ENCODE measurements at places on chromosomes 7 and 10.
A peak's percentile ranks its signal among the peaks of the same experiment; 100 is the strongest.

DNA sequence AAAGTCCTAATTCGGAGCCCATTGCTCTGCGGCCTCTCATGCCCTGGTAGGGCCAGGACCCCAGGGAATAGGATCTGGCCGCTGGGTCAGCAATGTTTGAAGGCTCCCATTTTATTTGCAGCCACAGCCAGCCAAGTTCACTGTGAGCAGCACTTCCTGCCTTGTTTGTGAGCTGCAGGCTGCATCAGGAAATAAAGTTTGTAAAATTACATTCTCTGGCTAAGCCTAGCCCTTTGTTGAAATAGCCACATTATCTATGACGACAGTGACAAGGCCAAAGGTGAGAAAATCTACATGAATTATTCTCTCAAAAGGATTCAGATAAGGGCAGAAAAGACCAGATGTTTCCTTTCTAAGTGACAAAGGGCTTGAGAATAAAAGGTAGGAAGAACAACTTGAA is 23.7 kb upstream of the ITGB1 start:
- DNase-seq: peak; percentile 94

- DNase-seq: peak; percentile 57
These were observed 50.4 kb downstream of the CPEB3 start for GRCh38 chr10:92240289-92241157.

GRCh38 chr10:377228-377627 is 242.0 kb downstream of the ZMYND11 start:
- DNase-seq: no peak

DNA sequence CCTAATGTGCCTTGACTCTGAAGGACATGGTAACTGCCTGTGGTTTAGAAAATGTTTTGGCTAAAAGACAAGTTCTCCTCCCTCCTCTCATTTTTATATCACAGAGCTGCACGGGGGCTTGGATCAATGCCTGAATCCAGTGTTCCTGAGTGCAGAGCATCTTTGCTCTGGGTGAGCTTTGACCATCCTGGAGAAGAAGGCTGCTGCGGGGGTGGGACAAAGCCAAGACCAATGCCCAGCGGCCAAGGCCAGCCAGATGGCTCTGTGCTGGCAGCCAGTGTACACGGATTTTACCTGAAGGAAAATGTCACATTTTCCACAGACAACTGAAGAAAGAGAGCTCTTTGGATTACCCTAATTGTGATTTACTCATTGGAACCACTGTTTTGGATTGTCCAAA is 102.0 kb upstream of the TARP start:
- no peak for DNase-seq

DNA sequence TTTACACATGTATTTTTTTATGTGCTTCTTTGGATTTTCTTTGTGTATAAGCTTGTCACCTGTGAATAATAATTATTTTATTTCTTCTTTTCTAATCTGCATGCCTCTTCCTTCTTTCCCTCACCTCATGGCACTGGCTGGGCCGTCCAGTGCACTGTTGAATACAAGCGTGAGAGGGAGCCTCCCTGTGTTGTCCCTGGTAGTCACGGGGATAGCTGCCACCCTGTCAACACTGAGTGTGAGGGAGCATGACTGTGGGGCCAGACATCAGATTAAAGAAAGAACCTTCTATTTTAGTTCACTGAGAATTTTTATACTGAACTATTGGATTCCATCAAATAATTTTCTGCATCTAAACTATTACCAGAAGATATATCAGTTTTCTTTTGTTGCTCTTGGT is 187.9 kb downstream of the CDC14C start:
- DNase-seq: no peak

DNA sequence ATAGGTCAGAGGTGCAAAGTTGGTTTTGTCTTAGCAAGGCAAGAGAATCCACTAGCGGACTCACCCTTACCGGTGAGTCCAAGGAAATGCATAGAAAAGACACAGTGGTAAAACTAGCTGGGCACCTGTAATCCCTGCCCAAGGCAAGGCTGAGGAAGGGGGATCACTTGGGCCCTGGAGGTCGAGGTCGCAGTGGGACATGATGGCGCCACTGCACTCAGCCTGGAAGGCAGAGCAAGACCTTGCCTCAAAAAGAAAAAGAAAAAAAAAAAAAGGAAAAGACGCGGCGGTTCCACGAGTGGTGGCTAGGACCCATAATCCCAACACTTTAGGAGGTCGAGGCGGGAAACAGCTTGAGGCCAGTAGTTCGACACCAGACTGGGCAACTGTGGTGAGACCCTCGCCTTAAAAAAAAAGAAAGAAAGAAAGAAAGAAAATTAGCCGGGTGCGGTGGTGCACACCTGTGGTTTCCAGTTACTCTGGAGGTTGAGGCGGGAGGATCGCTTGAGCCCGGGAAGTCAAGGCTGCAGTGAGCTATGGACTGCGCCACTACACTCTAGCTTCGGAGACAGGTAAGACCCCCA is 820 bp upstream of the OTUD1 start:
- no peak for DNase-seq

DNA sequence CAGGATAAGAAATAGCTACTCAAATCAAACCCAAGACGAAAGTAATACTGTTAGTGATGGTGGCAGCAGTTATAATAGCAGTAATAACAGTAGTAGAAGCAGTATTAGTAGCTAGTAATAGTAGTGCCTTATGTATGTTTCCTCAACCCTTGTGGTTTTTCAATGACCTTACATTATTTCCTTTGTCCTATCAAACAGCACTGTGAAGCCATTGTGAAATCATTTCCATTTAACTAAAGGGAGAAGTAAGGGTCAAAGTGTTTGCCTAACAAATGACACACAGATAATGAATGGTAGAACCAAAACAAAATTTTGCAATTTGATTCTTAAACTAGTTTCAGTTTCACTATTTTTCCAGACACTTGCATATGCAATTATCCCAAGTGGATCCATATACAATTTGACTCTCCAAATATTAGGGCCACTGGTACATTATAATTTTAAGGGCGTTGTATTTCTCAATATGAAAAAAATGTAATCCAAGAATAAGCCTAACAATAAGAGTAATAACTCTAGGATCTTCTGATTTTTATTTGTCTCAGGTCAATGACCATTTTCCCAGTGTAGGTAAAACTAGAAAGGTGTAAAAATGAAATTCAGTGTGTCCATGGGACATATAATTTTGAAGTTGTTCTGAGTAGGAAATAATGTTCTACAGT is 33.7 kb upstream of the TMEM26 start:
- DNase-seq: no peak

DNA sequence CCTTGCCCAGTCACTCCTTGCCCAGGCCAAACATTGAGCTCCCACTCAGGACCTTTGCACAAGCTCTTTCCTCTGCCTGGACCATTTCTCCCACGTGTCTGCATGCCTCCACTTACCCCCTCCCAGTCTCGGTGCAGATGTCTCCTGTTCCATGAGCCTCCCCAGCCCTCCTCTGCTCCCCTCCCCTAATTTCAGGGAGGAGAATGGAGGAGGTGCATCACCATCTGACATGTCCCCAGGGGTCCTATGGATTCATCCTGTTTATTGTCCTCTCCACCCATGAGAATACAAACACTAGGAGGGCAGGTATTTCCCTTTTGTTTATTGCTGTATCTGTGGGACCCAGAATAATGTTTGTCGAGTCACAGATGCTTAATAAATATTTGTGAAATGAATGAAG is 8.6 kb upstream of the GRID2IP start:
- no peak for DNase-seq

- DNase-seq: no peak
These were observed at the start of gene SMARCD3 for GRCh38 chr7:151248346-151249033. Gene SMARCD3, minus strand, starts transcription at chr7:151248694. Its CDS starts 132 bp downstream, at chr7:151248562.

GRCh38 chr7:30200591-30200990 is 65.8 kb downstream of the MTURN start:
- DNase-seq: no peak

DNA sequence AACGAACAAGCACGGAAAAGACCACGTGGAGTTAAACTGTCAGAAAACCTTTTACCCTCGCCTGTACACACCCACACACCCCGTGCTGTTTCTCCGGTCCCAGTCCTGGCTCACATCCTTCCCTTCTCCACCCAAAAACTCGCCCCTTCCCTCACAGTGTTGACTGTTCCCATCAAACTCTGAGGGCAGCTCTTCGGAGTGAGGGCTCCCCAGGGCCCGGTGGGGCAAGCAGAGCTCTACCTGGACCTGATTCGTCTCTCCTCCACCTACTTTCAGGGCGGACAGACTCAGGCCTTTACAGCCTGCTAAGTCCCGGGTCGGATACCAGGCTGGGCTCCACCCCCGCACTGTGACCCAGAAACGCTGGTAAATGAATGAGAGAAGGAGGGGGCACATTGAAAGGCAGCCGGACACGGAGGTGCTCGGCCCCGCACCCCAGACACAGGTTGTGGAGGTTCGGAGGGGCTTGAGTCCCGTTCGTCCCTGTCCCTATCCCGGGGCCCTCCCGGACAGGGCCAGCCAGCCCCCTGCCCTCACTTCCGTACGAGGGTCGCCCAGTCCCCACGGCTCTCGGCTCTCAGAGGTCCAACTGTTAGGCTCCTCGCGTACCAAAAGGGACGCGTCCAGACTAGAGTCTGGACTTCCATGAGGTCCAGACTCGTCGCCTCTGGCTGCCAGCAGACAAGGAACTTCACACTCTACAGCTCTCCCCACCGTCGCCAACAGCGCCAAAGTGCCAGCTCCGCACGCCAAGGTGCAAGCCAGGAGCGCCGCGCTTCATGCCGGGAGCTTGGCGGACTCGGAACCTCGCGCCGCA is 31.7 kb upstream of the ASL start:
- DNase-seq: peak; percentile 20

DNA sequence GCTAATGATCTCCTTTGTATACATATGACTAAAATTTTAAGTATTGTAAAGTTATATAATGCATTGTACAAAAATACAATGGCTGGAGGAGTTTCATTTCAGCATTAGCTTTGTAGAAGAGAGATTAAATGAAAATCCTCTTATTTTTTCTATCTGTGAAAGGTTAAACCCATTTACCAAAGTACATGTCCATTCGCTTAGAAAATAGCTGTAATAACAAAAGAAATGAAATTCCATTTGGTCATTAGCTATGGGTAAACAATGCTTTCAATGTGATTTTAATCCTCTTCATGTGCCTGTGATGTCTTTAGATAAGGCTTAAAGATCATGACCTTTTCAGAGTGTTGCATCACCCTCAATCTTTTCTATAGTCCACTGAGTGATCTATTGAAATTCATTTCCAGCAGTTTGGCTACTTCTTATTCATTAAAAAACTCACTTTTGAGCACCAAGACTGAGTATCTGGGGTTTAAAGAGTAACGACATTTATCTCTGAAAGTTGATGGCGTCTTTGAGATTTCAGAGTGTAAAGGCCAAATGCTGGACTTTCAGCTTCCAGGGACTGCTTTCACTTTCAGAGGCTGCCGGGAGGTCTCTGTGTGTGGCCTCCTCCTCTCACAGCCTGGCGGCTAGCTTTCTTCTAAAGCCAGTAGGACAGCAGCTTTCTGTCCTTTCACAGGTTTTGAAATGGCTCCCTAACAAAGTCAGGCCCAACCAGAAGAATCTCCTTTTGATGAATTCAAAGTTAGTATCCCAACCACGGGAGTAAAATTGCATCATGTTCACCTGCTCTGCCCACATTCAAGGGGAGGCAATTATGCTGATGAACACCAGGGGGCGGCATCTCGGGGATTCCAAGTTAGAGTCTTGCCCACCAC is 701.4 kb upstream of the COBL start:
- DNase-seq: peak; percentile 9

GRCh38 chr10:33335551-33335800 is 1.0 kb upstream of the NRP1 start:
- DNase-seq: no peak

DNA sequence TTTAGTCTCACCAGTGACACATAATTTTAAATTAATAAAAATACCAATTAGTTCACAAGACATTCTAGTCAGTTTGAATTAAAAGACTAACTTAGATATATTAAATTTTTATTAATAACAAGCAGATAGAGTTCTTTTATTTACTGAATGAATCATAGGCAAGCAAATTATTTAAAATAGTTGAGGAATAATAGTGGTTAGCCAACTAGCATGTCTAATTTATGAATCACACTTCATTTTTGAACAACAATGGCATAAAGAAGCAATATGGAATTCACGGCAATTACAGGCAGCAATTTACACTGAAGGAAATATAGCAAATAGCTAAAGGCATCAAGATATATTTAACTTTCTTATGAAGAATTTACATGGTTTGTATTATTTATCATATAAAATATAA is 187.0 kb upstream of the SLC26A5 start:
- DNase-seq: peak; percentile 16

- DNase-seq: peak; percentile 65
These were observed 1277.1 kb downstream of the GATA3 start for GRCh38 chr10:9331583-9332008.

Data from kidney capillary endothelial cell (primary cell).